DMS 273 treated with DMSO at 0.1 percent for 48 hours (cell line): ENCODE measurements at places on chromosomes 1 and 21.

DNA sequence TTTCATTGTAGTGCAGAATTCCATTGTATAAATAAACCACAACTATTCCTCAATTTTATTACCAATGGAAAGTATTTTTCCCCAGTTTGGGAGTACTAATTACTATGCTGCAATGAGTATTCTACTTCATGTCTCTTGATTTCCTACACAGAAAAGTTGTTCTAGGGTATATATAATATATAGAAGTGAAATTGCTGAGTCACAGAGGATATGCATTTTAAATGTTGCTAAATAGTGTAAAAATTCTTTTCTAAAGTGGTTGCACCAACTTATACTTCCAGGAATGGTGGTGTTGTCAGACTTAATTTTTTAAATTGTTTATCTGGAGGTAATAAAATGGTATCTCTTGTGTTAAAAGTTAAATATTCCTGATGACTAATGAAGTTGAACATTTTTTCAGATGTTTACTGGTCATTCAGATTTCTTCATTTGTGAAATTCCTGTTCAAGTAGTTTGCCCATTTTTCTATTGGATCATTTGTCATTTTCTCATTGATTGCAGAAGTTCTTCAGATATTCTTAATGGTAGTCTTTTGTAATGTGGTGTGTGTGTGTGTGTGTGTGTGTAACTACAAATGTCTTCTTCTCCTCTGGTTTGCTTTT lies 19.1 kb upstream of the MYOG start:
- DNase-seq: no peak

DNA sequence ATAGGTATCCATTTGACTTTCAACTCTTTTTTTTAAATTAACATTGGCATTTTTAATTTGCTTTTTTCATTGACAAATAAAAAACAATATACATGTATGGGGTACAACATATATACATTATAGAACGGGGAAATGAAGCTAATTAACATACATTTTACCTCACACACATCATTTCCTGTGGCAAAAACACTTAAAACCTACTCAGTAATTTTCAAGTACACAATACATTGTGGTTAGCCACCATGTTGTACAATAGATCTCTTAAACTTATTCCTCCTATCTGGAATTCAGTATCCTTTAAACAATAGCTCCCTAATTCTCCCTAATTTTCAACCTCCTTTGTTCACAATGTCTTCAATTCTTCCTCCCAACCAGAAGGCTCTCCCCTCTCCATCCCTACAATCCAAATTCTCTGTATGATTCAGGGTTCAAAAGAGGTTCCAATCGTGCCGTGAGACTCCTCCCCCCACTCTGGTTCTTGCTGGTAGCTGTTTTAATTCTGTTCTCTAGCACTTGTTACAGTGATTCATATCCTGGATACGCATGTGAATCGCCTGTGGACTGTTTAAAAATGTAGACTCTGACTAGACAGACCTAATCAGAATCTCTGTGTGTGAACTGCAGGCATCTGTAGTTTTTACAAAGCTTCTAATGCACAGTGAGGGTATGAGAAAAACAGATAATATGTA lies 87.6 kb upstream of the DUSP10 start:
- no peak for DNase-seq

DNA sequence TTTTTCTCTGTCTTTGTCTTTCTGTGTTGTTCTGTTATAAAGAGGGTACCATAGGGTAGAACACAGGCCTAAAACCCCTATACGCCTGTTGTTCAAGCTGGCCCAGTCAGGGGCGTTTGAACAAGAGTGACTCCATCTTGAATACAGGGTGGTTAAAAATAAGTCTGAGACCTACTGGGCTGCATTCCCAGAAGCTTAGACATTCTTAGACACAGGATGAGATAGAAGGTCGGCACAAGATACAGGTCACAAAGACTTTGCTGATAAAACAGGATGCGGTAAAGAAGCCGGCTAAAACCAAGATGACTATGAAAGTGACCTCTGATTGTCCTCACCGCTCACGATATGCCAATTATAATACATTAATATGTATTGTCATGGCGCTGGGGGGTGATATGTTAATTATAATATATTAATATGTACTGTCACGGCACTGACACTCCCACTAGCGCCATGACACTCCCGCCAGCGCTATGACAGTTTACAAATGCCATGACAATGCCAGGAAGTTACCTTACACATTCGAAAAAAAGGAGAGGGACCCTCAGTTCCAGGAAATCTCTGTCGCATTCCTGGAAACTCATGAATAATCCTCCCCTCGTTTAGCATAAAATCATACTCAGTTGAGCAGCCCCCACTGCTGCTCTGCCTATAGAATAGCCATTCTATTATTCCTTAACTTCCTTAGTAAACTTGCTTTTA lies 58.5 kb upstream of the KLHDC7A start:
- DNase-seq: no peak

GRCh38 chr1:25148673-25149300 lies 83.5 kb downstream of the SYF2 start:
- no peak for DNase-seq

GRCh38 chr1:18139198-18139981 lies 31.8 kb downstream of the IGSF21 start:
- DNase-seq: no peak

DNA sequence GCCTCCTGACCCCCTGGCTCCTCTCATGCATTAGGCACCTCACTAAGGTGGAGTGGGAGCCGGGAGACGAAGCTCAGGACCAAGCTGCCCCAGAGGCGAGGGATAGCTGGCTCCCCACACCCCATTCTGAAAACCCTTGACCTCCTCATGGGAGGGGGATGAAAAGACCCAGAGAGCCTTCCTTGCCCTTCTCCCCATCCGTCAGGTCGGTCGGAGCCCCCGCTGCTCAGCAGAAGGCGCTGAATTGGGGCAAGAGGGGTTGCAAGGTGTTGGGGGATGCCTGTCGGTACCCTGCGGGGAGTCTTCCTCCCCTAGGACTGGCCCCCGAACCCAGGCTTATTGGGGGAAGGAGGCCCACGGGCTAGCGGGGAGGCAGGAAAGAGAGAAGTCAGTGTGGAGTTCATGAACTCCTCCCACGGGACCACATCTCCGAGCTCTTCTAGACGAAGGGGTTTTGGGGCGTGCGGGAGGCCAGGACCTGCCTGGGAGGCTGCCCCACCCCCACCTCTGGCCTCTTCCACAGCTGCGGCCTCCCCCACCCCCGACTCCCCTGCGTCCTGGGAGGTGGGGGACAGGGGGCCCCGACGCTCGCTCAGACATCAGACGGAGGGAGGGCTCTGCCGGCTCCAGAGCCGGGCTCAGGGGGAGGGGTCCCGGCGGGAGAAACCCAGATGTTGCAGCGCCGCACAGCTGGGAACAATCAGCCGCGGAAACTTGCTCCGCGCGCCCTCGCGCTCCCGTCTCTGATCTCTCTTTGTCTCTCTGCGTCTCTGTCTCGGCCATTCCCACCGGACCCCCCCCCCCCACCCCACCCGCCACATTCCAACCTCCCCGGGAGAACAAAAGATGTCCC lies 719 bp downstream of the MFAP2 start:
- DNase-seq: no peak

- peak; percentile 19 for DNase-seq
Observed at GRCh38 chr1:23664837-23665795, 26.5 kb upstream of the RPL11 start.

DNA sequence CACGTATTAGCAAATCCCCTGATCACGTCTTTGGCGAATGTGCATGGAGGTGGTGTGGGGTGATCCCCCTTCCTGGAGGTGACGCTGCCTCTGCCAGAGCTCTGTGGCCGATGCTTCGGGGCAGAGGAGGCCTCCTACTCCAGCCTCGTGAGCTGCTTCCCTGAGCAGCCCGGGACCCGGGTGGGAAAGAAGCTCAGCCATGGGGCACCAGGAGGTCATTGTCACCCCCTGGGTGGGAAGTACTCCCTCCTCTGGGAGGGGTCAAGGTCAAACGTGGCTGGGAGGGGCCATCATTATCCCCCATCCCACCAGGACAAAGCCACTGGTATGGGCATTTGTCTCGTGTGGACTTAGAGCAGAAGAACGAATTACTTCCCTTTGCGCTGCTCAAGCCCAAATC lies 40.7 kb downstream of the KCNAB2 start:
- DNase-seq: no peak

DNA sequence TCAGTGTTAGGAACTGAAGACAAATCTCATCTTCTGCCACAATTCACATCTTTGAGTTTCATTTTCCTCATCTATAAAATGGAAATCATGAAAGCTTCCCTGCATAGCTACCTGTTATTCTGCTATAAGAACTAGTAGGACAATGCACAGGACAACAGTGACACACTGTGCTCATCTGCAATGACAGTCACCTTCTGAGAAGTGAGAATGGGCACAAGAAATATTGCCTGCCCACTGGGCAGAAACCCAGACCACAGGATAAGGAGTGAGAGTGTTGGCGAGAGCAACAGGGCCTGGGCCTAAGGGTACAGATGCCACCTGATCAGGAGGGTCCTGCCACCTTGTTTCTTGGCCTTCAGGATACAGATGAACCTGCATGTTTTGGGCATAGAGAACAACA lies 23.3 kb upstream of the ARTN start:
- DNase-seq: no peak
